ENCODE measurements at places on chromosomes 6 and 20. TPM values are rescaled to one million over a fixed set of nuclear protein-coding genes. Genes with fewer than 3 reads are reported as not detected.

The RBBP8NL gene
- total RNA-seq, result not detected

DNA sequence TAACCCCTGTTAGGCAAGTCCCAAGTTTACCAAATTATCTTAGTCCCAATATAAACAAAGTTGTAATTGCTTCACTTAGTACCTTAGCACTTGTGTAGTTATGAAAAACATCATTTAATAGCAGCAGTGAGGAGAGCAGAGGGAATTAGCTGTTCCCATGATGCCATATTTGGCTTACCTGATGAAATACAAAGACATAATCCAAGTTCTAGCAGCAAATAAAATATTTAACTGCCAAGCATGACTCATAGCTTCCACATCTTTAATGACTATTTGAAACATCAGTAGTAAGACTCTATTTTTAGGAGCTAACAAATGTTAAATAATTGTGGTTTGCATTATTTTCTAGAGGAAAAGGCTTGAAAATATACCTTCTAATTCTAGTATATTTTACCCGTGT is 94.0 kb upstream of the MCHR2 start:
- H3K4me1 ChIP-seq, result no peaks in the 10 kb centered on the region
- DNase-seq, result no peak
- no peaks in the 10 kb centered on the region for H3K27me3 ChIP-seq
- no peaks in the 10 kb centered on the region for H3K36me3 ChIP-seq

GRCh38 chr6:154252678-154253077 is 103.9 kb downstream of the IPCEF1 start:
- DNase-seq, result no peak
- H3K27ac ChIP-seq, result no peak overlapping the region
- no peaks in the 10 kb centered on the region for H3K27me3 ChIP-seq
- no peak overlapping the region for H3K4me3 ChIP-seq
- no peaks in the 10 kb centered on the region for H3K4me1 ChIP-seq

- no peaks in the 10 kb centered on the region for H3K27me3 ChIP-seq
- no peak overlapping the region for H3K27ac ChIP-seq
- no peaks in the 10 kb centered on the region for H3K36me3 ChIP-seq
- H3K4me1 ChIP-seq, result peaks cover 30% of the 10 kb centered on the region
- DNase-seq, result peak; percentile 93
- peak overlapping the region; percentile 83 for H3K4me3 ChIP-seq
These were observed 61.5 kb downstream of the GPX5 start for GRCh38 chr6:28586962-28587745.

GRCh38 chr6:138378463-138378862 is 758 bp downstream of the SMIM28 start:
- no peaks in the 10 kb centered on the region for H3K4me1 ChIP-seq
- H3K27me3 ChIP-seq, result no peaks in the 10 kb centered on the region
- H3K27ac ChIP-seq, result no peak overlapping the region
- DNase-seq, result no peak
- no peaks in the 10 kb centered on the region for H3K36me3 ChIP-seq

GRCh38 chr6:132893772-132894490 is 79.6 kb downstream of the RPS12 start:
- H3K4me1 ChIP-seq, result no peaks in the 10 kb centered on the region
- DNase-seq, result no peak
- H3K27me3 ChIP-seq, result no peaks in the 10 kb centered on the region
- no peak overlapping the region for H3K4me3 ChIP-seq
- no peak overlapping the region for H3K27ac ChIP-seq

- no peak overlapping the region for H3K27ac ChIP-seq
- H3K4me3 ChIP-seq, result no peak overlapping the region
- H3K36me3 ChIP-seq, result no peaks in the 10 kb centered on the region
These were observed 27.3 kb downstream of the RAMACL start for GRCh38 chr6:166559211-166559610.
